Activated naive CD4-positive, alpha-beta T cell treated with Interleukin-2 at 50 U/mL for 16 hours (primary cell): ENCODE measurements at places on chromosomes 2 and 18.

- no peak for DNase-seq
These were observed 5.3 kb downstream of the FHL2 start for GRCh38 chr2:105393373-105394055.

- DNase-seq = no peak
These were observed 326.8 kb downstream of the LRRTM1 start for GRCh38 chr2:79977792-79978191.

GRCh38 chr2:239046822-239047221 is 198.9 kb downstream of the TWIST2 start:
- DNase-seq = no peak

GRCh38 chr2:239381709-239382134 is 19.1 kb downstream of the HDAC4 start:
- DNase-seq = peak; percentile 32

- no peak for DNase-seq
These were observed 73.0 kb downstream of the AGPS start for GRCh38 chr2:177465400-177466138.

DNA sequence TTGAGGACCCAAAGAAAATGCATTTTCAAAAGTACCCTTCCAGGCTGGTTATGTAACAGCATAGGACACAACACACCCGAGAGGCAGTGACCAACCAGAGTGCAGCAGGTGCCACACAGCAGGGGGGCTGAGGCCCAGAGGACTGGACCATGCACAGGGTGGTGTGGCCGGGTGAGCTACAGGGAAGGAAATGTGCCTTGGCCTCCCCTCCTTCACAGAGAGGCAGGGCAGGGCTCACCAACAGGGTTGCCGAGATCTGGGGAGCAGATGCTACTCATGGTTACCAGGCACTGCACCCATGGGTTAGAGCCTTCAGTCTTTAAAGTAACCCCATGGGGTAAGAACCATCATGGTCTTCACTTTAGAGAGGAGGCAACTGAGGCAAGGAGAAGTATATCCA is 158.4 kb downstream of the MSH2 start:
- no peak for DNase-seq

- DNase-seq = no peak
These were observed 484.5 kb upstream of the ZNF804A start for GRCh38 chr2:184113696-184114403.

GRCh38 chr2:241814643-241815476 is 5.9 kb downstream of the NEU4 start:
- DNase-seq = no peak

DNA sequence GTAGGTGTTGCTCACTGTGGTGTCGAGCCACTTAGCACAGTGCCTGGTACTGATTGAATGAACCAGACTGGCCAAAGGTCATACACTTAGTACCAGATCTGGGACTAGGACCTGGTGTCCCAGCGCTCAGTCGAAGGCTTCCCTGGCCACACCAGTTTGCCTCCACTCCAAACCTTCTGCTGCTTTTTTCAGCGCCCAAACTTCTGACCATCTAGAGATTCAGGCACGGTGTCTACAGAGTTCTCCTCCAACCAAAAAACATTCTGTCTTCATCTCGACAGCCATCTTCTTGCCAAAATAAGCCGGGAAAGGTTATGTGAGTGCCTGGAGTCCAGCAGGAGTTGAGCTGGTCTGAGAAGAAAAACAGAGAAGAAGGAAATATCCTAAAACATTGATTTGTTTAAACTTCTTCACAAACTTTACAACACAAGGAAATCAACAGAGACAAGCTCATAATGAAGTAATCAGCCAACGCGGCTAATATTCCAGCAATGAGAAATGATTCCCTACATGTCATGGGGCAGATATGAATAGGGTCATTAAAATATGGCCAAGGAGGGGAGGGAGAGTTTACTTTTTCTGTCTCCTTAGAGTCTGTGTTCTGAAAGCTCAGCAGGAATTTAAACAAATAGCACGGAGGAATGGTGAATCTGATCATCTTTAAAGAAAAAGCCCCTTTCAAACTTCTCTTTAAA is 2.3 kb upstream of the GLI2 start:
- DNase-seq = no peak

- DNase-seq = no peak
These were observed 4.6 kb upstream of the PDK1 start for GRCh38 chr2:172551271-172551670.

DNA sequence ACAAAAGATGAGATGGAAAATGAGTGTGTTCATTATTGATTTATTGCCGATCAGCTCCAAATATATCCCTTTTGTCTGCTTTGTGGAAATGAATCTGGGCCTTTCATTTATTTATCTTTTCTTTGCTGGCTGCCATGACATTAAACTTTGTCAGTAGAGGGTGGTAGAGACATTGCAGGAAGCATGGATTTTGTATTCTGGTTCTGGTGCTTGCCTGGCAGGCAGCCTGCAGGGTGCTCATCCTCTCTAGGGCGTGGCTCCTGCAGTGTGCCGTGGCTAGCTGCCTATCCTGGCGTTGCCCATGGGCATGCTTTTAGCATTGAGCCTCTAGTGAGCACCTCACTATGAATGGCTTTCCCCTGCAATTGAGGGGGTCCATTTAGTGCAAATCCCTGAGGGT is 593.1 kb downstream of the RNF144A start:
- DNase-seq = no peak

GRCh38 chr2:20757405-20758090 is 65.4 kb downstream of the LDAH start:
- DNase-seq = no peak
